Naive thymus-derived CD8-positive, alpha-beta T cell (primary cell): ENCODE measurements at places on chromosomes 3 and 15. TPM values are rescaled to one million over a fixed set of nuclear protein-coding genes. Genes with fewer than 3 reads are reported as not detected.

IL17RE gene
- total RNA-seq = 0.88 TPM

C3orf85 gene
- total RNA-seq = not detected

OXTR gene
- total RNA-seq = 0.18 TPM

NAA50 gene
- 63.2 TPM for total RNA-seq

PRRT3 gene
- total RNA-seq = 6.3 TPM

CEMIP gene
- total RNA-seq = not detected

TMCO5A gene
- not detected for total RNA-seq

AMOTL2 gene
- not detected for total RNA-seq

MEGF11 gene
- total RNA-seq = not detected

TSPAN3 gene
- total RNA-seq = 36.8 TPM

- H3K36me3 ChIP-seq = no peaks in the 10 kb centered on the region
- H3K27ac ChIP-seq = no peak overlapping the region
- H3K27me3 ChIP-seq = no peaks in the 10 kb centered on the region
- no peak for DNase-seq
- no peak overlapping the region for H3K4me3 ChIP-seq
Observed at GRCh38 chr15:66789029-66790025, 87.3 kb downstream of the SMAD6 start.

DNA sequence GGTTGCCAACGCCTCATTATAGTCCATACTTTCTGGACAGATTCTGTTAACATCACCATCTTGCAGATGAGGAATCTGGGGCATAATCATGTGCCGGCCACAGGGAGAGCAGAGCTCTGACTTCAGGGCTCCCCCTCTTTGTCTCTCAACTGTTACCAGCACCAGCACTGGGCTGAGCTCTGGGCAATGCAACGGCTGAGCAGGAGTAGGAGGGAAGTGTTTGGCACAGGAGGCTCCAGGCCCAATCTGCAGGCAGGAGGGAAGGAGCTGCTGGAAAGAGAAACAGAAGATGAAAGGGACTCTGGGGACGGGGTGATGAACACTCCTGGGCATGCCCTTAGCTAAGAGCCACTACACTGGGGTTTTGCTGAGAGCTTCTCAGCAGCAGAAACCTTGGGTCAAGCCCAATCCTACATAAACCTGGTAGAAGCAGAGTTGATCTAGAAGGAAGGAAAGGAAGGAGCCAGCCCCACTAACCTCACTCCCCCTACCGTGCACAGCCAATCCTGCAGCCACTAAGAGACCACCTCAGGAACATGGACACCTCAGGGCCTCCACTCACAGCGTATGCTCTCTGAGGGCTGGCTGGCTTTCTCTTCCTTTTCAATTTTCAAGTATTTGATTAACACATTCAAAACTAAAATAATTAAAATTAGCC, 73.1 kb upstream of the SPATA12 start:
- DNase-seq = no peak
- peaks cover 9% of the 10 kb centered on the region for H3K27me3 ChIP-seq
- peaks cover 11% of the 10 kb centered on the region for H3K4me1 ChIP-seq
- H3K4me3 ChIP-seq = no peak overlapping the region

DNA sequence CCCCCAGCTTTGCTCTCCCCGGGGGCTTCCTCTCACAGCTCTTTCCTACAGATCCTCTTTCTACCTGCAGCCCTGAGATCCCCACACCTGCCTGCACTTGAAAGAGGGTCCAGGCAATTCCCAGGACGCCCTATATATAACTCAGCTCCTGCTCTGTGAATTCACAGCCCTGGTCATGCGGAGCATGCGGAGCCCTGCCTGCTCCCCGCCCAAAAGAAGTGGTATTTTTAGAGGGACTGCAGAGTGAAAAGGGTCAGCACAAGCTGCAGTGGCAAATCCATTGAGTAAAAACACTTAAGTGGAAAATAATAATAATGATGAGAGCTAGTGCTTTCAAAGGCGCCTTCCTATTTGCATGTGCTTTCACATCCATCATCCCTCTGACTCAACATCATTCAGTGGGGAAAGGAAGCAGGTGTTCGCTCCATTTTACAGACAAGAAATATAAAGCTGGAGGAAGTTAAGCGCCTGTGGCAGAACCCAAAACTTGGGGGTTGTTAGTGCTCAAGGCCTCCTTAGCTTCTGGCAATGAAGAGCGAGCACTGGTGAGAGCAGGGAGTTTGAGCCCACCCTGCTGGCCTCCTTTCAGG, 76.3 kb upstream of the LIPC start:
- no peaks in the 10 kb centered on the region for H3K36me3 ChIP-seq
- H3K27me3 ChIP-seq = no peaks in the 10 kb centered on the region
- no peak overlapping the region for H3K4me3 ChIP-seq

GRCh38 chr3:34141841-34142337, 343.5 kb downstream of the PDCD6IP start:
- DNase-seq = no peak
- no peaks in the 10 kb centered on the region for H3K27me3 ChIP-seq
- no peaks in the 10 kb centered on the region for H3K4me1 ChIP-seq
- peaks cover 5% of the 10 kb centered on the region for H3K36me3 ChIP-seq
- H3K27ac ChIP-seq = no peak overlapping the region

GRCh38 chr3:79361748-79362378, 405.9 kb downstream of the ROBO1 start:
- no peaks in the 10 kb centered on the region for H3K4me1 ChIP-seq
- H3K4me3 ChIP-seq = no peak overlapping the region
- no peak for DNase-seq
- no peaks in the 10 kb centered on the region for H3K36me3 ChIP-seq
- H3K27ac ChIP-seq = no peak overlapping the region

- H3K27ac ChIP-seq = no peak overlapping the region
- no peaks in the 10 kb centered on the region for H3K4me1 ChIP-seq
- H3K36me3 ChIP-seq = no peaks in the 10 kb centered on the region
- no peak overlapping the region for H3K4me3 ChIP-seq
Observed at GRCh38 chr3:102258666-102259227, 176.1 kb upstream of the ZPLD1 start.

- H3K4me3 ChIP-seq = no peak overlapping the region
- DNase-seq = no peak
- peaks cover 1% of the 10 kb centered on the region for H3K27me3 ChIP-seq
Observed at GRCh38 chr15:95202569-95203349, 971.4 kb downstream of the MCTP2 start.

- H3K27me3 ChIP-seq = peaks cover 8% of the 10 kb centered on the region
- H3K36me3 ChIP-seq = no peaks in the 10 kb centered on the region
- DNase-seq = no peak
- no peak overlapping the region for H3K4me3 ChIP-seq
- no peak overlapping the region for H3K27ac ChIP-seq
Observed at GRCh38 chr15:54559405-54560069, 581.3 kb downstream of the UNC13C start.

GRCh38 chr3:192514081-192514753, 213.1 kb downstream of the FGF12 start:
- H3K4me1 ChIP-seq = peaks cover 3% of the 10 kb centered on the region
- peaks cover 23% of the 10 kb centered on the region for H3K27me3 ChIP-seq
- no peak for DNase-seq
- H3K36me3 ChIP-seq = no peaks in the 10 kb centered on the region
- H3K4me3 ChIP-seq = peak overlapping the region; percentile 21

- H3K4me3 ChIP-seq = no peak overlapping the region
- peaks cover 2% of the 10 kb centered on the region for H3K27me3 ChIP-seq
- H3K4me1 ChIP-seq = no peaks in the 10 kb centered on the region
- H3K27ac ChIP-seq = no peak overlapping the region
Observed at GRCh38 chr3:152785051-152785450, 49.9 kb upstream of the P2RY1 start.

DNA sequence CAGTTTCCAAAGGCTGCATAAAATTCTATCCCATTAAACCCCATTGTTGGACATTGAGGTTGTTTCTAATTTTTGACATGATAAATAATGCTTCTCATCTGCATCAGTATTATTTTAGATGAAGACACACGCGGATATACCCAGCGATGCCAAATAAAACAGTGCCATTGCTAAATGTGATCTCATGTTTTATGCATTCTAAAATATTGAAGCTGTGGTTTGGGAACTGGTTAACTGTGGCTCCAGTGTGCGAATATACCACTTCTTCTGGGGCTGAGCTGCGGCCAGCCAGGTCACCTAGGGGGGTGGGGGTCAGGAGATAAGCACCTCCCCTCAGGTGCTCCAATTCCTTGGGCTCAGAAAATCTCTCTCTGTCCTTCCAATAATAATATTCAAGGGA, 230.0 kb downstream of the ADAMTS9 start:
- H3K4me1 ChIP-seq = peaks cover 3% of the 10 kb centered on the region
- peaks cover 8% of the 10 kb centered on the region for H3K27me3 ChIP-seq
- no peaks in the 10 kb centered on the region for H3K36me3 ChIP-seq
- H3K27ac ChIP-seq = no peak overlapping the region
- DNase-seq = no peak

GRCh38 chr3:126753191-126754160, 49.4 kb downstream of the CHCHD6 start:
- peaks cover 8% of the 10 kb centered on the region for H3K4me1 ChIP-seq
- no peaks in the 10 kb centered on the region for H3K36me3 ChIP-seq
- H3K27ac ChIP-seq = no peak overlapping the region
- no peak for DNase-seq
- no peak overlapping the region for H3K4me3 ChIP-seq
- no peaks in the 10 kb centered on the region for H3K27me3 ChIP-seq

GRCh38 chr3:53719796-53720195, 126.4 kb downstream of the CHDH start:
- H3K36me3 ChIP-seq = no peaks in the 10 kb centered on the region
- peaks cover 40% of the 10 kb centered on the region for H3K27me3 ChIP-seq
- no peak for DNase-seq

DNA sequence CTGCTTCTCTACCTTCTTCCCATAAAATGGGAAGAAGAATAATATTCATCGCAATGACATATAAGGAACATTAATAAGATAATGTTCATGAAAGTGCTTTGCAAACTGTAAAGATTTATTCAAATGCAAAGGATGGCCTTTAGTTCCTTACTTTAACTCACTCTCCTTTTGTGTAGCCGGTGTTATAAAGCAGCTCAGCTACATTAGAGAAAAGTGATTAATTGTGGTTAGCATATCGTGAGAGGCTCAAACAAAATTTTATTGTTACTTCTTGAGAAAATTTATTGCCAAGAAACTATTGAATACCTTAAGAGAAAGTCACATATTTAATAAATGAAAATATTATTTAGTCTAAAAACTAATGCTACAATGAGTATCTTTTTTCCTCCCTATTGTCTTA, 250.7 kb upstream of the NR2E3 start:
- H3K4me3 ChIP-seq = no peak overlapping the region
- DNase-seq = no peak
- H3K27ac ChIP-seq = no peak overlapping the region
- no peaks in the 10 kb centered on the region for H3K4me1 ChIP-seq

GRCh38 chr15:41817781-41818180, 10.1 kb upstream of the JMJD7 start:
- no peak overlapping the region for H3K4me3 ChIP-seq
- H3K27me3 ChIP-seq = no peaks in the 10 kb centered on the region
- peaks cover 20% of the 10 kb centered on the region for H3K36me3 ChIP-seq
- no peak for DNase-seq
